ENCODE measurements at places on chromosomes 5 and 9. TPM values are rescaled to one million over a fixed set of nuclear protein-coding genes. Genes with fewer than 3 reads are reported as not detected.

GRCh38 chr5:148720257-148720656 lies 65.9 kb upstream of the HTR4 start:
- peaks cover 10% of the 10 kb centered on the region for H3K27me3 ChIP-seq
- no peak for DNase-seq
- no peaks in the 10 kb centered on the region for H3K4me1 ChIP-seq
- no peak overlapping the region for H3K4me3 ChIP-seq

EQTN gene
- total RNA-seq, result not detected

GRXCR2 gene
- total RNA-seq, result not detected

DNA sequence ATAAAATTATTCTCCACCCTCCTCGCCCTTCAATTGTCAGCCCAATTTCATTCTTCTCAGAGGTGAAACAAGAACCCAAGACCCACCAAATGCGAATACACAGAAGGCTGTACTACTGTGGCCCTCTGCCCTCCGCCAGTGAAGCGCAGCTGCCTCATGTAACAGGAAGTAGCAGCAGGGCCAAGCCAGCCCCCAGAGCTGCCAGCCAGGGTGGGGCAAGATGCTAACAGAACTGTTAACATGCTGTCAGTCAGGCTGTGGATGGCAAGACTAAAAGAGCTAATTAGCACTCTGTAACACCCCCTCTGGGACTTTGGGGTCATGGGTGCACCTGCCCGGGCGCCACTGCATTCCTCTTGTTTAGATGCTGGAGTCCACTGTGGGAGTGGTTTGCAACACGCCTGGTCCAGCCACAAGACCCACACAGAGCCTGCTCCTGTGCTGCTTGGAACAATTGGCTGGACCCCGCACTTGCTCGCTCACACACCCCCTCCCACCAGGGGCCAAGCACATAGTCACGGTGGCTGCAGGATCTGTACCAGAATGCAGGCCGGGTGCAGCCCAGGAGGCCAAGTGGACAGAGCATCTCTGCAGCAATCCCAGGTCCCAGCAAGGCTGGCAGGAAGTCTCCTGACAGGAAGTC lies 14.5 kb upstream of the HEXB start:
- H3K36me3 ChIP-seq, result no peaks in the 10 kb centered on the region
- peaks cover 15% of the 10 kb centered on the region for H3K27me3 ChIP-seq
- no peak overlapping the region for H3K4me3 ChIP-seq
- H3K27ac ChIP-seq, result no peak overlapping the region

- peaks cover 8% of the 10 kb centered on the region for H3K4me1 ChIP-seq
- no peak overlapping the region for H3K4me3 ChIP-seq
- peaks cover 3% of the 10 kb centered on the region for H3K36me3 ChIP-seq
- DNase-seq, result no peak
- no peak overlapping the region for H3K27ac ChIP-seq
These were observed 49.7 kb downstream of the SAR1B start for GRCh38 chr5:134582941-134583340.

LCN1 gene
- total RNA-seq, result not detected

- H3K4me1 ChIP-seq, result no peaks in the 10 kb centered on the region
- no peak overlapping the region for H3K4me3 ChIP-seq
- no peak overlapping the region for H3K27ac ChIP-seq
- no peaks in the 10 kb centered on the region for H3K27me3 ChIP-seq
These were observed 117.2 kb downstream of the ADAMTS16 start for GRCh38 chr5:5257353-5257752.

SAP30L gene
- 41.3 TPM for total RNA-seq

DNA sequence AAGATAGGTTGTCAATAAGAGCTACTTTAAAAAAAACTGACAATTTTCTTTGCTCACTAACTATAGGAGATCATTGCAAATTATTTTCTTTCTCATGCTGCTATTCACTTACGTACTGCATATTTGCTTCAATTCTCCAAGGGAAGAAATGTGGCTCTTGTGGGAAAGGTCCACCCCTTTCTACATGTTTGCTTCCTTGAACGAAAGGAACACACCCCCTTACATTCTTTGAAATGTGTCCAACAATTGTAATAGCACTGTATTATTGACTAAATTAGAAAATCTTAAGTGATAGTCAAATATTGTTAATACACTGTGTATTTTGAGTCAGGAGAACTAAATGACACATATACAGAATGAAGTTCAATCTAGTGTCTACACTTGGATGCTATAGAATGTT lies 5.2 kb downstream of the MEF2C start:
- H3K4me3 ChIP-seq, result no peak overlapping the region
- no peaks in the 10 kb centered on the region for H3K36me3 ChIP-seq
- H3K27ac ChIP-seq, result no peak overlapping the region
- H3K4me1 ChIP-seq, result peaks cover 5% of the 10 kb centered on the region
- H3K27me3 ChIP-seq, result peaks cover 52% of the 10 kb centered on the region
- DNase-seq, result no peak

JAKMIP2 gene
- total RNA-seq, result 4.9 TPM

DNA sequence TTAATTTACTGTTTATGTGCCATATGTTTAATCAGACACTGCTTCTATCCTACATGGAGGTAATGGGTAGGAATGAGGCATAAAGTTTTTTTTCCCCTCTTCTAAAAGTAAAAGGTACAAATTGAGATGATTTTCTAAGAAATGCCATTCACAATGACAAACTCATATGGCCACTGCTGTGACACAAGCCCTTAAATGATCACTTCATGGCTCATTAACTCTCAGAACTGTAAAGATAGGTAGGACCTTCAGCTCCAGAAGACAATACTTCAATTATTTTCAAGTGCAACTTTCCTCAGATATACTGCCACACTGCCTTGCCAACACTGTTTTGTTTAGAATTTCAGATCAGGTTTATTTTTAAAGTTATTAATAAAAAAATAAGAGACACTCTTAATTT lies 362.9 kb upstream of the ZNF608 start:
- DNase-seq, result no peak
- H3K27ac ChIP-seq, result no peak overlapping the region
- no peaks in the 10 kb centered on the region for H3K4me1 ChIP-seq
- H3K4me3 ChIP-seq, result no peak overlapping the region

DNA sequence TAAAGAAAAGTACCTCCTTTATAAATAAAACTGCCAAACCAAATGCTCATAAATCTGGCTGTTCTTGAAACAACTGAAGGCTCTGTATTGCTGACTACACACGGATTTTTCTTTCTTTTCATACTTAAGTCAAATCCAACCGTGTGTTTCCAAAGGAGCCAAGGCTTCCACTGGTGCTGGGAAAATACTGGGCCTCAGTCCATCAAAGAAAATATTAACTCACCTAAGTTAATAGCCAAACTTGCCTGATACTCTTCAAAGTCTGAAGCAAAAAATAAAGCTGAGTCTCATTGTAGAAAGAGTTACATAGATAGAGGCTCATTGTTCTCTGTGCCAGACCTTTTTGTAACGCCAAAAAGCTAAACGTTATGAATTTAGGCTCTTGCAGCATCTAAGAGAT lies 350.4 kb upstream of the CDH9 start:
- no peaks in the 10 kb centered on the region for H3K27me3 ChIP-seq
- H3K36me3 ChIP-seq, result no peaks in the 10 kb centered on the region
- no peak overlapping the region for H3K4me3 ChIP-seq
- H3K27ac ChIP-seq, result no peak overlapping the region

GRCh38 chr9:113658545-113658895 lies 195.0 kb downstream of the RGS3 start:
- no peak for DNase-seq
- H3K27me3 ChIP-seq, result peaks cover 26% of the 10 kb centered on the region
- no peaks in the 10 kb centered on the region for H3K36me3 ChIP-seq

SEMA4D gene
- total RNA-seq, result 391 TPM

ARPC5L gene
- total RNA-seq, result 68.2 TPM

GRCh38 chr9:77820293-77820954 lies 172.3 kb upstream of the GNA14 start:
- peaks cover 18% of the 10 kb centered on the region for H3K36me3 ChIP-seq
- no peaks in the 10 kb centered on the region for H3K27me3 ChIP-seq
- peaks cover 12% of the 10 kb centered on the region for H3K4me1 ChIP-seq
- DNase-seq, result no peak
- H3K27ac ChIP-seq, result no peak overlapping the region

- no peaks in the 10 kb centered on the region for H3K4me1 ChIP-seq
- H3K36me3 ChIP-seq, result peaks cover 23% of the 10 kb centered on the region
- no peaks in the 10 kb centered on the region for H3K27me3 ChIP-seq
- no peak overlapping the region for H3K27ac ChIP-seq
- no peak overlapping the region for H3K4me3 ChIP-seq
These were observed 54.4 kb downstream of the HRH2 start for GRCh38 chr5:175712313-175712680.

GRCh38 chr5:16457451-16457850 lies 8.1 kb downstream of the ZNF622 start:
- H3K27me3 ChIP-seq, result no peaks in the 10 kb centered on the region
- H3K27ac ChIP-seq, result peak overlapping the region; percentile 5
- H3K4me3 ChIP-seq, result no peak overlapping the region
- H3K36me3 ChIP-seq, result peaks cover 29% of the 10 kb centered on the region

- no peak overlapping the region for H3K27ac ChIP-seq
- peaks cover 30% of the 10 kb centered on the region for H3K4me1 ChIP-seq
- DNase-seq, result no peak
- no peaks in the 10 kb centered on the region for H3K36me3 ChIP-seq
- no peaks in the 10 kb centered on the region for H3K27me3 ChIP-seq
These were observed 524 bp downstream of the PRR7 start for GRCh38 chr5:177447066-177447610.

DNA sequence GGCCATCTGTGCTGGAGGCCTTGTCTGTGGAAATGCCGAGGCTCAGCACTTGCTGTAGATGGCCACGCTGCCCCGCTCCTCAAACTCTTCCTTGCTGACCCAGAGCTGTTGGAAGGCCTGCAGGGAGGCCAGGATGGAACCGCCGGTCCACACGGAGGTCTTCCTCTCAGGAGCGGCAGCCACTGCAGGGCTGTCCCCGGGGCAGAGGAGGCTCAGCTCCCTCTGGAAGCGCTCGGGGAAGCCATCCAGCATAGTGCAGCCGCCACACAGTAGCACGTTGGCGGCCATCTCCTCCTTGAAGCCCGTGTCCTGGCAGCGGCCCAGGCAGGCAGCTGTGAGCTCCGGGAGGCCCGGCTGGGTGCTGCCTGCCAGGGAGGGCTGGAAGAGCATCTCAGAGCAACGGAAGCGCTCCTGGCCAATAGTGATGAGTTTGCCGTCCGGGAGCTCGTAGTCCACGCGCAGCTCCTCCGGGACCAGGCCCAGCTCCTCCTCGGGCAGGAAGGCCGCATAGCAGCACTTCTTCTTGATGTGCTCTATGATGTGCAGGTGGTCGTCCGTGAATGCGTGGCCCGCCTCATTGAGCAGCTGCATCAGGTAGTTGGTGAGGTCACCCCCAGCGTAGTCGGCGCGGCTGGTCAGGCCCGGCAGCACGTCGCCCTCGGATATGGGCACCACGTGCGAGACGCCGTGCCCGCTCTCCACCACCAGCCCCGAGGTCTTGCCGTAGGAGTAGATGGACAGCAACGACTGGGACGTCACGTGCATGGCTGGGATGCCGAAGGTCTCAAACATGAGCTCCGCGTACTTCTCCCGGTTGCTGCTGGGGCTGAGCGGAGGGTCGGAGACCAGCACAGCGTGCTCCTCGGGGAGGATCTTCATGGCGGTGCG lies 901 bp downstream of the ACTL7B start:
- H3K27me3 ChIP-seq, result peaks cover 2% of the 10 kb centered on the region
- H3K27ac ChIP-seq, result no peak overlapping the region
- no peaks in the 10 kb centered on the region for H3K4me1 ChIP-seq
- H3K4me3 ChIP-seq, result no peak overlapping the region
- no peaks in the 10 kb centered on the region for H3K36me3 ChIP-seq

GRCh38 chr5:179804555-179804947 lies 2.1 kb downstream of the MGAT4B start:
- peak overlapping the region; percentile 84 for H3K27ac ChIP-seq
- no peak for DNase-seq
- peaks cover 30% of the 10 kb centered on the region for H3K4me1 ChIP-seq
- H3K27me3 ChIP-seq, result no peaks in the 10 kb centered on the region

DNA sequence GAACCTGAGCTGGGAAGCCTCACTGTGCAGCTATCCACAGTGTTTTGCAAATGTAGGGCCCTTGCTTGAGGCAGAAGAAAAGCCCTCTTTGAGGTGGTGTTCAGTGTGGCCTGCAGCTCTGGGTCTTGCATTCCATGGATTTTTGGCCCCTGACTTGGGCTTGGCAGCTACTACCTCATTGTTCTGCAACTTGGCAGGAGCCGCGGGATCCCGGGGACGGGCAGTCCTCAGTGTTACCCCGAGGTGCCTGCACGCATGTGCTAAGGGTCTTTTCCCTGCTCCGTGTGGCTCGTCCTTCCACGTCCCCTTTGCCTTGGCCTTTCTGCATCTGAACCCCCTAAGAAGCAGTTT lies 39.8 kb downstream of the NEK6 start:
- peaks cover 12% of the 10 kb centered on the region for H3K27me3 ChIP-seq
- no peak overlapping the region for H3K27ac ChIP-seq
- no peak overlapping the region for H3K4me3 ChIP-seq
- no peak for DNase-seq
- H3K36me3 ChIP-seq, result no peaks in the 10 kb centered on the region
- H3K4me1 ChIP-seq, result peaks cover 27% of the 10 kb centered on the region

DNA sequence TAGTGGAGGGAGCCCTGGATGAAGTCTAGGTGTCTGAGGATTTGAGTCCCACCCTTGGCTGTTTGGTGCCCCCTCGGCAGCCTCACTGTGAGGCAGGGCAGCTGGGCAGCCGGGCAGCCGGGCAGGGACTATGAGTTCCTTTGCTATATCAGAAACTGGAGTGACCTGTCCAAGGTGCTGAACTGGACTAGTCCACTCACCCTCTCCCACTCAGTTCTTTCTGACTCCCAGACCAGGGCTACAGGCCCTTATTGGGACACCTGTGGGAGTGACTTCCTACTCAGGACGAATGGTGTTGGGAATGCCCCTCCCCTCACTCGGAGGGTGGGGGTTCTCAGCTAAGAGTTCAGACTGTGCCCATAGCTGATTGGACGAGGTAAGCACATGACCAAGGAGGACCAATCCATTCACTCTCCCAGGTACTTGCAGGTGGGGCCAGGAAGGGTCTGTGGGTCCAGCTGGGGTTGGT lies 34.1 kb upstream of the RAPGEF1 start:
- no peak overlapping the region for H3K27ac ChIP-seq
- peak; percentile 41 for DNase-seq
- peaks cover 4% of the 10 kb centered on the region for H3K27me3 ChIP-seq
- no peaks in the 10 kb centered on the region for H3K4me1 ChIP-seq

GFPT2 gene
- 10.1 TPM for total RNA-seq

GRCh38 chr5:171835066-171835465 lies 49.4 kb downstream of the SMIM23 start:
- H3K27ac ChIP-seq, result no peak overlapping the region
- H3K36me3 ChIP-seq, result no peaks in the 10 kb centered on the region
- peaks cover 2% of the 10 kb centered on the region for H3K27me3 ChIP-seq
- DNase-seq, result no peak

DNA sequence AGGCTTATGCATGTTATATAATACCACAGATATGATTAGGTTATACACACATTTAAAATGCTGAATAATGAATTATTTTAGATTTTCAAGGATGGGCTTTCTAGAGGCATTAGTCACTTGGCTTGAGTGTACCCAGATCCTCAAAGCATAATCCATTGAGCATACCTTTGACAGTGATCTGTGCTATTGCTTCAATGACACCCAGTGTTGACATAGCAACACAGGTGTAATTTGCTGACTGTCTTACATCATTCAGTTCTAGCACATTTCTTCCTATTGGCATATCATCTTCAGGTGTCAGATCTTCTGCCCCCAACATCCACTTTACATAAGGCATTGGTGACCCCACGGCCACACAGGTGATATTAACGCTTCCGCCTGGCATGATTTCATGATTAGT lies 721.5 kb upstream of the DMAC1 start:
- H3K4me1 ChIP-seq, result no peaks in the 10 kb centered on the region
- H3K4me3 ChIP-seq, result no peak overlapping the region
- H3K27ac ChIP-seq, result no peak overlapping the region
- H3K27me3 ChIP-seq, result no peaks in the 10 kb centered on the region
- DNase-seq, result no peak

GRCh38 chr9:133063159-133063499 lies 1.3 kb downstream of the CEL start:
- H3K4me3 ChIP-seq, result no peak overlapping the region
- H3K36me3 ChIP-seq, result peaks cover 3% of the 10 kb centered on the region
- no peak for DNase-seq
- H3K27ac ChIP-seq, result no peak overlapping the region
- no peaks in the 10 kb centered on the region for H3K27me3 ChIP-seq
- peaks cover 28% of the 10 kb centered on the region for H3K4me1 ChIP-seq
